ENCODE measurements at places on chromosomes 5 and 9.

DNA sequence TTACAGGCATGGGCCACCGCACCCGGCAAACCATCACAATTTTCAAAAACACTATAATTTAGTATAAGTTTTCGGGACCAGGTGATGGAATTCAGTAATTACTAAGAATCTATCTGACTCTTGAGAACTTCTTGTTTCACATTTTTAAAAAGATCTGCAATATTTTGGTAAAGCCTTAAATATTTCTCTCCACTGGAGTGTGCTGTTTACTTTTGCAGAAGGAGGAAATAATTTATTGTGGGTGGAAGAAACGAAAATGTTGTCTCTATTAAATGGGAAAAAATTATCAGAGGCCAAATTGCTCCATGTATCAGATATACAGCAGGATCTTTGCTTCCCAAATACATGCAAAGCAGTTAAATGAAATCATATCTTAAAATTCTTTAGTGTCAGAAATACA is 566.8 kb upstream of the CYLC2 start:
- DNase-seq: no peak

- no peak for DNase-seq
Measured at GRCh38 chr5:90932052-90932699, 373.6 kb downstream of the ADGRV1 start.

- DNase-seq: no peak
Measured at GRCh38 chr5:93807846-93808245, 66.4 kb upstream of the POU5F2 start.

DNA sequence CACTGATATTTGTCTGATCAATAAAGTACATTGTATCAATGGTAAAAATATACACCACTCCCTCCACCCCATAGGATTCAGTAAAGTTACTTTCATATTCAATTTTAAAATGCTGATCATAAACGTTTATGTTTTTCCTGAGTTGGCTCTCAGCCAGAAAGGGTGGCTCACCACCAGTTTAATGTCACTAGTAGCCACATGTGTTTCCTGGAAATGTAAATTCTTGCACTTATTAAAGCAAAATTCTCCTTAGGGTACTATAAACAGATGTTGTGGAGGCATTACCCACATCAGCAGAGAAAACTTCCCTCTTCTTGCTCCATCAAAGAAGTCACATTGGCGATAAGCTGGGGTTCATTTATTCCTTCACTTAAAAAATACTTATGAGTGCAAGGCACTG is 210.3 kb downstream of the SREK1 start:
- no peak for DNase-seq

DNA sequence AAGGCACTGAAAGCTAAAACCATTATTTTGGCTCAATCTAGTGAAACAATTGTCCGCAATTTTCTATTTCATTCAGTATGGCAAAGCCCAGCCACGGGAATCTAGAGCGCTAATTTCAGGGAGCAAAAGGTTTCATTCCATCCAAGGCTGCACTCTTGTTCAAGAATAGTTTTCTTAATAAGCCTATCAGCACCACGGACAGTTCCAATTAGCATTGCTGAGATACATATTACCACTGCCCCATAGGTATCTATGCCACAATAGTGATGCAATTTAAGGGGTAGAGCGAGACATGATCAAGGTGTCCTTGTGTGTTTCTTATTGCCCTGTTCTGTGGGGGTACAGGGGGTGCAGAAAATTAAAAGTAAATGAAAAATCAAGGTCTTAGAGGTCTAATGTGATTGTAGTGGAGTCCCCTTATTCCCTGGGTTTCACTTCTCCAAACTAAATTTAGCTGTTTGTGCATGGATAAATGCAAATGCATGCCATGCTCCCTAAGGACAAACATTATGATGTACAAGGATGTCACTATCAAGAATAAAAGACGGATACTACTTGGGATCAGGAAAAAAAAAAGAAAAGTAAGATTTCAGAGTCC is 45.5 kb downstream of the SPOCK1 start:
- no peak for DNase-seq

Measured in activated T-cell treated with anti-CD3 and anti-CD28 coated beads, Interleukin-2, amount 50 U/mL, for 24 hours (primary cell).